ENCODE measurements at places on chromosomes 6 and 20. TPM values are rescaled to one million over a fixed set of nuclear protein-coding genes. Genes with fewer than 3 reads are reported as not detected.

DDR1 gene
- 4.5 TPM for total RNA-seq

PRR18 gene
- not detected for total RNA-seq

LAMA2 gene
- 0.02 TPM for total RNA-seq

KAT14 gene
- 19.3 TPM for total RNA-seq

MBOAT1 gene
- total RNA-seq: 33.0 TPM

HDGFL1 gene
- not detected for total RNA-seq
